A549 treated with dexamethasone at 1 μM for 4 hours (cell line): ENCODE measurements at places on chromosomes 16 and 17. TPM values are rescaled to one million over a fixed set of nuclear protein-coding genes. Genes with fewer than 3 reads are reported as not detected.

The CRAMP1 gene
- total RNA-seq: 9.8 to 18.9 TPM (median 15.6 TPM) in 5 replicates

The NGFR gene
- 0.70 to 1.4 TPM (median 0.92 TPM) in 5 replicates for total RNA-seq

The BICDL2 gene
- total RNA-seq: 0.02 TPM in 1 of 5 replicates, not detected in the others

The STX8 gene
- total RNA-seq: 63.7 to 82.3 TPM (median 65.0 TPM) in 5 replicates

The CDK5R1 gene
- 5.7 to 7.7 TPM (median 6.8 TPM) in 5 replicates for total RNA-seq

The FBXW10 gene
- total RNA-seq: 1.0 to 1.4 TPM (median 1.2 TPM) in 5 replicates
